Colonic mucosa (tissue), 4 donors: ENCODE measurements at places on chromosomes 3 and 15.
A peak's percentile ranks its signal among the peaks of the same experiment; 100 is the strongest.

DNA sequence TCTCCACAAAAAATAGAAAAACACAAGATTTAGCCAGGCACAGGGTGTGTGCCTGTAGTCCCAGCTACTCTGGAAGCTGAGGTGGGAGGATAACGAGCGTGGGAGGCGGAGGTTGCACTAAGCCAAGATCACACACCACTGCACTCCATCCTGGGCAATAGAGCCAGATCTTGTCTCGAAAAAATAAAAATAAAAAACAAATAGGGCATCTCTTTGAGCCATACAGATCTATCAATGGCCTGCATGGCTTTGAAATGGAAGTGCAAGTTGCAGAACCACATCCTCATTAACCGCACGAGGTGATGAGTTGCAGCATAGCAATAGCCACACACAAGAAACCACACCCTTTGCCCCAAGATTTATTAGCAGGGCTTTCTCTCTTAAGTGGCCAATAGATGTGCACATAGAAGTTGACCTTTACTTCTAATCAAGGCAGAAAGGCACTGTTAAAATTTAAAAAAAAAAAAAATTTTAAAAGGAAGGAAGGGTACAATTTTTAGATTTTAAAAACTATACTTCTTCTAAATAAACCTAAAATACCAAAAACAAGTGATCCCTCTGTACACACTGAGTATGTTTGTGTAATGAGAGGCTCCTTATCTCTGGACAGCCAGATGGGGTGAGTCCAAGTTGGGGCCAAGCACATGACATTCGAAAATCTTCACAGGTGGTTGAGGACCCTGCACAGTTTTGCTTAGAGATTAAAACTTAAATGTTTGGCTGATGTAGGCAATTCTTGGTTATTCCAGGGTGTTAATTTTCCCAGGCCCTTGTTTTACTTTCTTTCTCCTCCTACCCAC, 53.4 kb downstream of the FILIP1L start:
- DNase-seq = no peak

GRCh38 chr3:185649414-185649813, 63.3 kb downstream of the SENP2 start:
- DNase-seq = no peak

- DNase-seq = no peak
These were observed 111.6 kb downstream of the GREM1 start for GRCh38 chr15:32829436-32829835.

- no peak for DNase-seq
These were observed 81.9 kb downstream of the FAM43A start for GRCh38 chr3:194767446-194768207.

DNA sequence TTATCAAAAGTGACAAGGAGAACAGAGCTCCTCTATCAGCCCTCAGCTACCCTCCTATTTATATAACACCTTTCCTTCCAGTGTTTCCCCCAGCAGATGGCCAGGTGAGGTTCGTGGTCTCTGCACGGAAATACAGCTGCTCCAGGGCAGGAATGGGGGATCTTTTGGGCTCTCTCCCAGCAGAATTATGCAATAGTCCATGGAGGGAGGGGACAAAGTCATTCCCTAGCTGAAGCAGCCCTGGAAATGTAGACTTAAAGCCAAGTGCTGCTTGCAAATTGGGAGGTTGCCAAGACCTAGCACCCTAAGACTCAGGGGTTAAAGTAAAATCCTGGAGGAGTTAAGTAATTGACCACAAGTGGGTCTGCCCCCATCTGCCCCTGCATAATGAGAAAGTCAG, 256.3 kb downstream of the LRTM1 start:
- DNase-seq = no peak

- DNase-seq = no peak
These were observed 60.6 kb upstream of the GATA2 start for GRCh38 chr3:128553560-128553959.

DNA sequence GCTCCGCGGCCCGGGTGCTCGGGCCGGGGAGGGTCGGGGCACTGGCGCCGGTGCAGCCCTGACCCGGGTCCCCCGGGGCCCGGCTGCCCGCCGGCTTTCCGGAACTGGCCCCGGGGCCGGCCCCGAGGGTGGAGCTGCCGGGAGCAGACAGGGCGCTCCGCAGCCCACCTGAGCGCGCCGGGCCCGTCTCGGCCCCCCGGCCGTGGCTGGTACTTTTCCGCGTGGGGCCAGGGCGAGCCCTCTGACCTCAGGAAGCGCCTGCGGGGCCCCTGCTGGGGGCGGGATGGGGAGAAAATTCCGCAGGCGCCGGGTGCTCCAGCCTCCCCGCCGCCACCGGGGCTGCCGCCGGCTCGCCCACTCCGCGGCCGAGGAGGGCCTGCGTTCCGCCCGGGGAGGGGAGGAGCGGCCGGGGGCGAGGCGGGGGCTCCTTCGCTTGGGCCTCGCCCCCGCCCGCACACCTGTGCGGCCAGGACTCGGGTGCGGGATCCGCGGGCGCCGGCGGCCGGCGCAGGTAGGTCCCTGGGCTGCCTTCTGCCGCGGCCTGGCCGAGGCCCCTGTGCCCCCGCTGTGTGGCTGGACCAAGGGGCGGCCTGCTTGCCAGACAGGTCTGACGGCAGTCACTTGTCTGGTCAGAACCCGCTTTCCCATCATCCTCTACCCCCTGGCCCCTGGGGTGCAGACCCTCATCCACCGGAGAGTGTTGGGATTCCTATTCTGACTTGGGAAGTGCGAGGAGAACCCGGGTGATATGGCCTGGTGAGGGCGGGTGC, 3.5 kb downstream of the FURIN start:
- DNase-seq = peak; percentile 58

- no peak for DNase-seq
These were observed 581.5 kb downstream of the TBL1XR1 start for GRCh38 chr3:176615826-176616225.

DNA sequence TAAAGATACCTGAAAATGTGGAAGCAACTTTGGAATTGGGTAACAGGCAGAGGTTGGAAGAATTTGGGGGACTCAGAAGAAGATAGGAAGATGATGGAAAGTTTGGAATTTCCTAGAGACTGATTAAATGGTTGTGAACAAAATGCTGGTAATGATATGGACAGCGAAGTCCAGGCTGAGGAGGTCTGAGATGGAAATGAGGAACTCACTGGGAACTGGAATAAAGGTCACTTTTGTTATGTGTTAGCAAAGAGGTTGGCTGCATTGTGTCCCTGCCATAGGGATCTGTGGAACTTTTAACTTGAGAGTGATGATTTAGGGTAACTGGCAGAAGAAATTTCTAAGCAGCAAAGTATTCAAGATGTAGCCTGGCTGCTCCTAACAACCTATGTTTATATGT, 13.0 kb downstream of the MITF start:
- DNase-seq = no peak

DNA sequence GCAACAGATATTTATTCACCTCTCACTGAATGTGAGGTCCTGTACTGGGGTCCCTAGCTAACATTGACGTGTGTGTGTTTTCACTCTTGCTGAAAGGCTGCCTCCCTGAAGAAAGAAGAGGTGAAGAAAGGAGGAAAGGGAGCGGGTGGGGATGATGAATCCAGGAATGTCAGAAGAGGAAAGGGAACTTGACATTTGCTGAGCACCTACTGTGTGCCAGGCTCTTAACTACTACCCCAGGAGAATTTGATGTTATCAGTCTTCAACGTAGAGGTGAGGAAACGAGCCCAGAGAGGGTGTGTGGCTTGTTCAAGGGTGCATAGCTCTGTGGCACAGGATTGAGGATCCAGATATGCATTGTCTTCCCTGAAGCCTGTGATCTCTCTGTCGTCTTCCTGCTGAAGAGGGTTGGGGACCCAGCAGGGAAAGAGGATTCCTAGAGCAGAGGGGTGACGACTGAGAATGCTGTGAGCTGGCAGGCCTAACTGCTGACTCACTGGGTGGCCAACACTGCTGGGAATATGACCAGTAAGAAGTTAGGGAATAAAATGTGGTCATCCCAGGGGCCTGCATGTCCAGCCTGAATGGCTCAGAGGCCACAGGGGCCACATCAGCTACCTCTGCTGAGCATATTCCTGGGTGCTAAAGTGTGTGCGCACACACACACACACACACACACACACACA, 6.6 kb upstream of the ATP2B2 start:
- DNase-seq = no peak

DNA sequence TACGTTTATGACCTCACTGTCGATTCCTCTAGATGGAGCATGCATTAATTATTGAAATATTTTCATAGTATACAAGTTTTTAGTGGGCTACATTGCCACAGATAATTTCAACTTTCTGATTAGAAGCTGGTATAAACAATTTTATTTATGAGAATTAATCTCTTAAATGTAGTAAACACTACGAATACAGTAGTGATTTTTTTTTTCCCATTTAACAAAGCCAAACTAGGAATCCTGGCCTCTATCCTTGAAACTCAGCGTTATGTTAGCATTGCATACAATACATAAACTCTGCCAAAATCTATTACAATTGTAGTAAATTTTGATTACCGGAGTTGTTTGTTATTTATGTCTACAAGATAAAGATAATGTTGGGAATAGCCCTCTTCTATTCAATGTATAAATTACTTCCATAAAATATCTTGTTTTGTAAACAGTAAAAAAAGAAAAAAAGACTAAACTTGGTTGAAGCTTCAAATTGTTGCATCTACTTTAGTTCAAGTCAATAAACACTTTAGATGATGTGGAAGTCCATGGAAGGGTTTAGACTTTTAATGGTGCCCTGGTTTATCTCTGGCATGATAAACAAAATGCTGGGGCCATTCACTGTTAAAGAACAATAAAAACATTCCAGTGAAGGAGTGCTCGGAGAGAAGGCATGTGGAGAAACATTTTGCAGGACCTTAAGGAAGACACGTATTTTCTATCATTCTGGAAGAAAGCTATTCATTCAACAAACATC, 77.3 kb upstream of the NR2F2 start:
- no peak for DNase-seq

DNA sequence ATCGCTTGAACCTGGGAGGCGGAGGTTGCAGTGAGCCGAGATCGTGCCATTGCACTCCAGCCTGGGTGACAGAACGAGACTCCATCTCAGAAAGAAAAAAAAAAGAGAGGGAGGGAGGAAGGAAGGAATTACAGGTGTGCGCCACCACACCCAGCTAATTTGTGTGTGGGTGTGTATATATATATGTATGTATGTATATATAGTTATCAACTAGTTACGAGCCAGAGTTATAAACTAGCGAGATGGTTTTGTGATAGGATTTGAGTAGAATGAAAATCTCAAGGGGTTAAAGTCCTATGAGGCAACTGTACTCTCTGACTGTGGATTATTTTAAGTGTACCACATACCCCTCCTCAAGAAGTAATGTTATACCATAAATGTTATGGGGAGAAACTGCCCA, 50.9 kb upstream of the SIN3A start:
- DNase-seq = peak; percentile 20

GRCh38 chr15:95996494-95996893, 334.0 kb upstream of the NR2F2 start:
- DNase-seq = no peak

GRCh38 chr15:58875343-58875742, 58.1 kb downstream of the SLTM start:
- no peak for DNase-seq

- DNase-seq = no peak
These were observed 57.3 kb downstream of the ARNT2 start for GRCh38 chr15:80461356-80462095.

DNA sequence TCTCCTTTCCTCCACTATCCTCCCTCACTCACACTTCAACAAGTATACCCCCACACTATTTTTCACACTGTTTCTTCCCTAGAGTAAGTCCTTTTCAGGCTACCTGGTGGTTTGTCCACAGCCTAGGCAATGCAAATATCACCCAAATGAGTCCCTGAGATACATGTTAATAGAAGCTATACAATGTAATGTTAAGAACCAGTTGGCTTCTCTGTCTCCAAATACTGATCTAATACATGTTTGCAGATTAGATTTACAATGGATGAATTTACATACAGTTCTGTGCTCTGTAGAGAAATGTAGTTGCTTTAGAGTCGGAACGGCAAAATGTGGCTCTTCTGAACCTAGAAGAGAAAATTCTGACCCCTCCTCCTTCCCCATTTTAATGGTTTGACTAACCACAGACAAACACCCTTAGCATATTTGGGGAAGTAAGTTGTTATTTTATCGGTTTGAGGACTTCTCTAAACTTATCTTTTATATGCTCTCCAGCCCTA, 63.6 kb upstream of the MBNL1 start:
- DNase-seq = no peak

DNA sequence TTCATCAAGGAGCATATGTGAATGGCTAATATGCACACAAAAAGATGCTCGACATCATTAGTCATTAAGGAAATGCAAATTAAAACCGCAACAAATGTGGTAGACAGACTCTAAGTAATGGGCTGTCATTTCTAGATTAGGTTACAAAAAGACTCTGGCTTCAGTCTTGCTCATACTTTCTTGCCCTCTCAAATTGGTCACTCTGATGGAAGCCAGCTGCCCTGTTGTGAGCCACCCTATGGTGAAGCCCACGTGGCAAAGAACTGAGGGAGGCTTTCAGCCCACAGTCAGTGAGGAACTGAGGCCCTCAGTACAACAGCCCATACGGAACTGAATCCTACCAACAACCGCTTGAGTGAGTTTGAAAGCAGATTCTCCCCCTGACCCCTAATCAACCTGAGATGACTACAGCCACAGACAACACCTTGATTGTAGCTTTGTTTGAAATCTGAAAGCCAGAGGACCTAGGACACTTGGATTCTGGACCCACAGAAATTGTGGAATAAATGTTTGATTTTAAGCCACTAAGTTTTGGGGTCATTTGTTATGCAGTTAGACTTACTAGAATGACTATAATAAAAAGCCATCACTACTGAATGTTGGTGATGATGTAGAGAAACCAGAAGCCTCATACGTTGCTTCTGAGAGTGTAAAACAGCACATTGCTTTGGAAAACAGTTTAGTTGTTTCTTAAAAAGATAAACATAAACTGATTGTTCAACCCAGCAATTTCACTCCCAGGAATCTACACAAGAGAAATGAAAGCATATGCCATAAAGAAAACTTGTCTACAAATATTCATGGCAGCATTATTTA, 45.7 kb downstream of the EHHADH start:
- no peak for DNase-seq

DNA sequence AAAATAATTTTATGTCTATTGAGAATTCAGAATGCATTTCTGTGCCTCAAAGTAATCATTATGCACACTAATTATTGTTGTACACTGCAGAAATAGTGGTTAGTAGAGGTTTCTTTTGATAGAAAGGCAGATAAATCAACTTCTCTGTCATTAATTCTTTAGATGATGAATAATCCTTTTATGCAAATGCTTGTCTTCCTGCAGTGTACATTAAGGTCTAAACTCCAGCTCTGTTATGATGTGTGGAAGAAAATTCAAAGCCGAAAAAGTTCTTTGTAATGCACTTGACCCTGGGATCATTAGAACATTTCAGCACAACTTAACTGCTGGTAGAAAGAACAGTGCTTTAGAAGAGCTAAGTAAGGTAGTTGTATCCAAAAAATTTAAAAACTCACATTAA, 353.0 kb downstream of the NLGN1 start:
- no peak for DNase-seq

GRCh38 chr3:194607592-194608389, 25.4 kb downstream of the TMEM44 start:
- DNase-seq = no peak
